ENCODE measurements at places on chromosomes 7 and 10.
A peak's percentile ranks its signal among the peaks of the same experiment; 100 is the strongest.

DNA sequence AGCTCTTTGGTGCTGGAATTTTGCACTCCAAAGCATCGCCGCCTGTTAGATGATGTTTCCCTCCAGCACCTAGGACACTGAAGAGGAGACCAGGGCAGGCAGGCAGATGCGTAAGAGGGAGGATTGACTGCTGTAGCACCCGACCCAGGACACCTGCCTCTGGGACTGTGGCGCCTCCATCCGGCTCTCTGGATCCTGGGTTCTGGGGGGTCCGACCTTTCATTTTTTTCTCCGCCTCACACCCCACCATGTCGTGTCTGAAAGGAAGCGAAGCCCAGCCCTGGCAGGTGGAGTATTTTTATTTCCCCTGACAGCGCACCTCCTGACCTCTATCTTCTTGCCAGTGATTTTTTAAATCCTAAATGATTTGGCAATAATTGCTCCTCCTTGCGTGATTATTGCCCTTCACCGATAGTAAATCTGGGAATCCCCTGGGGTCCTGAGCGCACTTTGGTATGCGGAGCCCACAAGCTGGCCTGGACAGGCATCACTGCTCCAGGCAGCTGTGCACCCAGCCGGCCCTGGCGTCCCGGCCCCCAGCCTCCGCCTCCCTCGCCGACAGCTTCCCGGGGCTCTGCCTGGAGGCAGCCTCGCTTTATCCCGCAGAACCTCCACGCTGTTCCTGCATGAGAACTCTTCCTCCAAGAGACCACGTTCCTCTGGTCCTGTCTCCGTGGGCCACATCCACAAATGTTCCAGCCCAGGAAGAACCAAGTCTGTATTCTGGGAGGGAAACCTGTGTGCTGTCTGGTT is 48.4 kb downstream of the LHPP start:
- DNase-seq: no peak

- DNase-seq: no peak
Measured at GRCh38 chr10:48905311-48905710, 34.3 kb downstream of the LRRC18 start.

- DNase-seq: no peak
Measured at GRCh38 chr10:58576751-58577436, 64.2 kb downstream of the BICC1 start.

DNA sequence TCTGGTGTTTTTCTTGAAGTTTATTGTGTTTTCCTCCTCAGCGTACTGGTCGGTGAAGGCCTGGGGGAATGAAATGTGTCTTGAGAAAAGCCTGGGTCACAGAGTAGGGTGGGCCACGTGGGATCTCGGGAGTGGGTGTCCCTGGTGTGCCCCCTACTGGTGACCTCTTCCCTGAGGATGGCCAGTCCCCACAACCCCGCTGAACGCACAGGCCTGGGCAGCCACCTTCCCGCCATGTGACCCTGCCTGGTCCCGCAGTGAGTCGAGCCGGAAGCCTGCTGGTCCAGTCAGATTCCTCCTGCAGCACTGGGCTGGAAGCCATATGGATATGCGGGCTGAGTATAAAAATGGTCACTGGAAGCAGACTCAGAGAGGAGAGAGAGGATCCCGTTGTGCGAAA is 52.9 kb upstream of the GNA12 start:
- no peak for DNase-seq

- peak; percentile 49 for DNase-seq
Measured at GRCh38 chr10:16545116-16545736, 23.5 kb upstream of the C1QL3 start.

DNA sequence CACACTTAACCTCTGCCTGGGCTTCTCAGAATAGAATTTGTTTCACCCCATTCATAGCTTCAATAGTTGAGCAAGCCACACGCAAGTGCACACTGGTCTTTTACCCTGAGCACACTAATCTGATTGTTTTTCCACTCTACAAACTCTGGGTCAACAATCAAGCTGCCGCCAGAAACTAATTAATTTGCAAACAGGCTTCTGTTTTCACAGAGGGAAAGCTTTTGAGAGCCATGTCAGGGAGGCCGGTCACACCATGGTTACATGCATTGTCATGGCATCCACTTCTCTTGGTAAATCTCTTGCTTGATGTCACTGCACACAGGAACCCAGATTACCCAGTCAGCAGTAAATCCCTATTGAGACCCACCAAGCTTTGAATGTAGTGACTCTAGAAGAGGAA is 154.2 kb downstream of the SEMA3A start:
- no peak for DNase-seq

GRCh38 chr7:55246171-55246570 is 119.0 kb upstream of the LANCL2 start:
- no peak for DNase-seq

DNA sequence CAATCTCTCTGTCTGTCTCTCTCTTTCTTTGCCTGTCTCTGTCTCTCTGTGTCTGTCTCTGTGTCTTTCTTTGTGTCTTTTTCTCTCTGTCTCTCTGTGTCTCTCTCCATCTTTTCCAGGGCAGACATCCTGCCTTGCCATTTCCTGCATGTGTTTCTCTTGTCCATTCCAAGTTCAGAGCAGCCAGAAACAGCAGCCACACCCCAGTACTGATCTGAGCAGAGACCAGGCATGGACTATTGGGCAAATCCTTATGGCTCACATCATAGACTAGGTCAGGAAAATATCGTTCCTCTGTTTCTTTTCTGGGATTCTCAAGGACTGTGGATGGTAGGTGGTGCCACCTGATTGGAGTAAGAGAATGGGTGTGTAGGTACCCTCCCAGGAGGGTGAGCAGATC is 95.8 kb downstream of the RAMP3 start:
- no peak for DNase-seq

- DNase-seq: no peak
Measured at GRCh38 chr10:86500846-86501245, 20.7 kb downstream of the WAPL start.

GRCh38 chr7:50684011-50684712 is 98.5 kb downstream of the GRB10 start:
- DNase-seq: no peak

DNA sequence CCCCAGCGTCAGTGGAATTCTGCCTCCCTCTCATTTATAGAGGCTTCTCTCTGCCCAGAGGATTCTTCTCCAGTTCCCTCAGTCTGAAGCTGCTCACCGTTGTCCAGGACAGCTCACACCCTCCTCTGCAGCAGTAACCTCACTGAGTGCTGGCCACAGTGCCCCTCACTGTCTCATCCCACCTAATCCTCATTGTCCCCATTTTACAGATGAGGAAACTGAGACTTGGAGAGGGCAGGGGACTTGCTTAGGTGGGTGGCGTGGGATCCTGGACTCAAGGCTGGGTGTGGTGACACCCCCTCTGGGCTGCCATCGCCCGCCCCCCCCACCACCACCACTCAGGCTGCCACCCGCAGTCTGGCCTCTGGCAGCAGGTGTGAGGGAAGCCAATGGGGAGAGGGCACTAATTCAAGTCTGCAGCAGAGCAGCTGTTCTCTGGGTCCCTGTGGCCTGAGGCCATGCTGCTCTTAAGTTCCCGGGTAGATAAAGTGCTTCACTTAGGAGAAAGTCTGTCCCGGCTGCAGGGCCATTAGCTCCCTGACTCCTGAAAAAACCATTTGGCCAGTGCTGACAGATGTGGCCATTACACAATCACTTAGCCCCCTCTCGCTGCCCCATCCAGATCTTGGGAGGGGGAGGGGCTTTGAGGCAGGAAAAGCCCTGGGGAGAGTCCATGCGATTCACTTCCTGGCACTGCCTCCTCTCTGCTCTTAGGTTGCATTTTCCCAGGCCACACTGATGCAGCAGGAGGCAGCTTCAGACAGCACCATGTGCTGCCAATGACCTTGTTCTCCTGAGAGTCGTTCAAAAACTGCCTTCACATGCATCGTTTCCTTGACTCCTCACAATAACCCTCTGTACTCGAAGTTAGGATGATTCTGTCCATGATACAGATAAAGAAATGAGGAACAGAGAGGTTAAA is 36.3 kb downstream of the DRGX start:
- DNase-seq: no peak

GRCh38 chr10:22630234-22631174 is 83.9 kb downstream of the PIP4K2A start:
- DNase-seq: no peak

DNA sequence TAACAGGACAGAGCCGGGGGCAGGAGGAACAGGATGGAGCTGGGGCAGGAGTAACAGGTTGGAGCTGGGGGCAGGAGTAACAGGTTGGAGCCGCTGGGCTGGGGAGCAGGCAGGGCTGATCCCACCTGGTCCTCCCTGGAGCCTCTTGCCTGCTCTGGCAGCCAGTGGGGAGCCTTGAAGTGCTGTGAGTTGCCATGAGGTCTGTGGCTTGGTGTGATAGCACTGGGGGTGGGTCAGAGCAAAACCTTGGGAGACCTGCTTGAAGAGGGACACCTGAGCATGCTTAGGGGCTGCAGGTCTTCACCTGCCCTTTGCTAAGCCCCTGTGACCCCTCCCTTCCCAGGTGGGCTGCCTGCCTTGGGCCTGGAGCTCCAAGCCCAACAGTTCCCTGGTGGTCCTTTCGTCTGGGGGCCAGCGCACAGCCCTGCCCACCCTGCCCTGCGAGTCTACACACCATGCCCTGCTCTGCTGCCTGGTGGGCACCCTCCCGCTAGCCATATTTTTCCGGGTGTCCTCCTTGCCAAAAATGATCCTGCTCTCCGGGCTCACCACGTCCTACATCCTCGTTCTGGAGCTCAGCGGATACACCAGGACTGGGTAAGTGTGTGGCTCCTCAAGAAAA is 111.6 kb downstream of the ADCY1 start:
- no peak for DNase-seq

GRCh38 chr7:98235901-98236300 is 16.1 kb downstream of the TECPR1 start:
- DNase-seq: no peak

DNA sequence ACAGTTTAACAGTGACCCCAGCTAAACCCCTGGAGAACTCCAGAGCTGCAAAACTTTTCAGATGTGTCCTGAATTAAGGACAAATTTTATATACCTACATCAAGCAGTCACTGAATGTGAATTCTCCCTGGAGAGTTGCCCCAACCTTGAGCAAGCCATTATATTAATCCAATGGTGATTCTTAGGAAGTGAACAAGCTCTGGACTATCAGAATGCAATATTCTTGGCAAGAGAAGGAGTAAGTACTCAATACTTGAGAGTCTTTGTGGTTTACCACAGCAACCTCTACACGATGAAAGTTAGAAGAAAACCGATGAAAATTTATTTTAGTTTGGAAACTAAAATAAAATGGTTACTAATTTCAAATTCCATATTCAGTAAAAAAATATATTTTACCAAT is 19.3 kb upstream of the ZNF365 start:
- no peak for DNase-seq

- DNase-seq: no peak
Measured at GRCh38 chr7:40000734-40001315, 50.8 kb downstream of the CDK13 start.

DNA sequence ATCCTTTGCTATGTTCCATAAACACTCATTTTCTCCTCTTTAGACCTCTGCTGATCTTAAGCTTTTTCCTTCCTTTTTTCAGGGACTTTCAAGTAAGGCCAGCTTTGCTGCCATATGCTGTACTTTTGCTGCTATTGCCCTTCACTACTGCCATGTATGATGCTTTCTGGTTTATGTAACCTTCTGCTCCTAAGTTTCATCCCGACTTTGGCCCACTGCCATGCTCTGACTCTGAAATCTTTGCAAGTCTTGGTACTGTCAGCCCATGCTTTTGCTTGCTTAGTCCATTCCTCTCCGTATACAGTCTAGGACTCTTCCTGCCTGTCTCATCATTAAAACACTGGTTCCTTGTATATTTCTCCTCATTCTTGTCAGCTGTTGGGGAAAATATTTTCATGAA is 152.4 kb downstream of the RNF133 start:
- no peak for DNase-seq

DNA sequence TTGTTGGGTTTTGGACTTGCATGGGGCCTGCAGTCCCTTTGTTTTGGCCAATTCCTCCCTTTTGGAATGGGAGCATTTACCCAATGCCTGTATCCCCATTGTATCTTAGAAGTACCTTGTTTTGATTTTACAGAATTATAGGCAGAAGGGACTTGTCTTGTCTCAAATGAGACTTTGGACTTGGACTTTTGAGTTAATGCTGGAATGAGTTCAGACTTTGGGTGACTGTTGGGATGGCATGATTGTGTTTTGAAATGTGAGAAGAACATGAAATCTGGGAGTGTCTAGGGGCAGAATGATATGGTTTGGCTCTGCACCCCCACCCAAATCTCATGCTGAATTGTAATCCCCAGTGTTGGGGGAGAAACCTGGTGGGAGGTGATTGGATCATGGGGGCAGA is 76.8 kb upstream of the MKI67 start:
- DNase-seq: no peak

DNA sequence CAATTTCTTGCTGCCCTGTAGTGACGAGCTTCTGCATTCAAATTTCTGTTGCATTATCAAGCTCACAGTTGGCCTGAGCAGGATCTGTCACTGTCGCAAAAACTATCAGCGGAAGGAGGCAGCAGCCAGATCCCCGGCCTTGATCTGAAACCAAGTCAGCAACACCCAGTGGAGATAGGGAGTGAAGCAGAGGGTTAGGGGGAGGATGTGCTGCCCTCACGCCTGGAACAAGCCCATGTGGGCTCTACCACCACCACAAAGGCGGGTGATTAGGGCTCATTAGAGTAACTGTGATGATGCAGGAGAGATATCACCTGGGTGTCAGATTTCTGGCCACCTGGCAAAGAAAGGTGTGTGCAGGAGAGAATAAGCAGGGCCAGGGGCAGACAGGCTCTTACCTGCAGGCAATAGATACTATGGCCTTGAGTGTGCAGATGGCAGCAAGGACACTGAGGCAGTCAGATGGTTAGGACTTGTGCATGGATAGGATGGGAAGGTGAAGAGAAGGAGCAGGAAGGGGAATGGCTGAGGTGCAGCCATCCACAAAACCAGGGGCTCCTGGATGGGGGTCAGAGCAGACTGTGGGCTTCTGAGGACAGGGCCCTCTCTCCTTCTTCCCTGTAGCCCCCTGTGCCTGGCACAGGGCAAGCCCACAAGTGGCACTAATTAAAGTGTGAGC is 417.3 kb downstream of the RPS24 start:
- DNase-seq: no peak

- no peak for DNase-seq
Measured at GRCh38 chr7:2162959-2163358, 69.8 kb downstream of the MAD1L1 start.

DNA sequence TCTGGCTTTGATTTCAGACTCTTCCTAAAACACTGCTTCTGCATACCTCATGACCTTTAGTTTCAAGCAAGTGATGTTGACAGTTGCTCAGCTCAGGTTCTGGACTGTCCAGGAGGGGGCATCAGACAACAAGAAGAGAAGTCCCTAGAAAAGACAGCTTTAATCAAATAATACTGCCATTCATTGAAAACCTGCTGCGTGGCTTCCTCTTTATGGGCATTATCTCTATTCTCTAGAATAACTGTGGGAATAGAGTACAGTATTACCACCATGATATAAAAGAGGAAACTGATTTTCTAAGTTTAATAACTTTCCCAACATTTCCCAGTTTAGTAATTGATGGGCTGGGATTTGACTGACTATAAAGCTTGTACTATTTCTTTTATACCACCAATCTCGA is 170.4 kb downstream of the SNX13 start:
- DNase-seq: peak; percentile 33

GRCh38 chr7:33692956-33693355 is 212.4 kb upstream of the BMPER start:
- DNase-seq: no peak

All from HuH-7 (cell line).